Activated CD8-positive, alpha-beta memory T cell treated with anti-CD3 and anti-CD28 coated beads for 48 hours (primary cell): ENCODE measurements at places on chromosomes 5 and 9.

DNA sequence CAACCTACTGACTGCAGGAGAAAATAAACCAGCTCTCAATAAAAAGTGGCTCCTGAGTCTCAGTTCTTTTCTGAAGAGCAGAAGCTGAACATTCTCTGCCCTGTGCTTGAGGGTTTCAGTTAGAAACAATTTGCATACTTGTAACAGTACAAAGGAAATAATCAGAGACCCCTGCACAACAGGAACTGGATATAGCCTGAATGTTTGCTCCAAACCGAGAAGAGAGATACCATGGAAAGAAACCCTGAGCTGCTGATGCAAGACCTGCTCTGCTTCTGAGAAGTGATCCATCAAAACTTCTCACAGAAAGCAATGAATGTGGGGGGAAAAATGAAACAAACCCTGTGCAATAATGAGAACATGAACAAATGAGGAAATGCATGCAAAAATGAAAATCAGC is 592.9 kb downstream of the SEMA5A start:
- no peak for DNase-seq

- DNase-seq = no peak
Observed at GRCh38 chr5:148615644-148616275, 38.6 kb downstream of the HTR4 start.

DNA sequence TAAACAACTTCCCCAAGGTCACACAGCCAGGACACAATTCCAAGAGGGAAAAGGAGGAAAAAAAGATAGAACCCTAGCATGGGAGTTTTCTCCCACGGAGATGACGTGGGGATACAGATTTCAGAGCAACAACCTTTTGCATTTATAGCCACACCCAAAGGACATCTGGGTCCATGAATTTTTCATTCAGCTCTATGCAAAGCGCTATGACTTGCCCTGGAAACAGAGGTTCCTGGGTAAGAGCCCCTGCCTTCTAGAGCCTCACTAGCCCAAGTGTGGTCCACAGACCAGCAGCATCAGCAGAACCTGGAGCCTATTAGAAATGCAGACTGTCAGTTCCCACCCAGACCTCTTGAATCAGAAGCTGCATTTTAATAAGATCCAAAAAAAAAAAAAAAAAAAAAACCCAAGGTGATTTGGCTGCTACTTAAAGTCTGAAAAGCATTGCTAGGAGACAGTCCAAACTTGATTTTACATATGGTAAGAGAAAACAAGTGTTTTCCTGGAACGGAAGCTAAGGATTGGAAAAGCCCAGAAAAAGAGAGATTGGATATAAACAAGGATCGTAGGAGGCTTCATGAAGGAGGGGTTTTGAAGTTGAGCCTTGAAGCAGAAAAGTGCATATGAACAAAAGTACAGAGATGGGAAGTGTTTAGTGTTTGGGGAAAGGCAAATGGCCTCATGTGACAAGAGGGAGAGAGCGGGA is 17.6 kb upstream of the ADAM19 start:
- no peak for DNase-seq

DNA sequence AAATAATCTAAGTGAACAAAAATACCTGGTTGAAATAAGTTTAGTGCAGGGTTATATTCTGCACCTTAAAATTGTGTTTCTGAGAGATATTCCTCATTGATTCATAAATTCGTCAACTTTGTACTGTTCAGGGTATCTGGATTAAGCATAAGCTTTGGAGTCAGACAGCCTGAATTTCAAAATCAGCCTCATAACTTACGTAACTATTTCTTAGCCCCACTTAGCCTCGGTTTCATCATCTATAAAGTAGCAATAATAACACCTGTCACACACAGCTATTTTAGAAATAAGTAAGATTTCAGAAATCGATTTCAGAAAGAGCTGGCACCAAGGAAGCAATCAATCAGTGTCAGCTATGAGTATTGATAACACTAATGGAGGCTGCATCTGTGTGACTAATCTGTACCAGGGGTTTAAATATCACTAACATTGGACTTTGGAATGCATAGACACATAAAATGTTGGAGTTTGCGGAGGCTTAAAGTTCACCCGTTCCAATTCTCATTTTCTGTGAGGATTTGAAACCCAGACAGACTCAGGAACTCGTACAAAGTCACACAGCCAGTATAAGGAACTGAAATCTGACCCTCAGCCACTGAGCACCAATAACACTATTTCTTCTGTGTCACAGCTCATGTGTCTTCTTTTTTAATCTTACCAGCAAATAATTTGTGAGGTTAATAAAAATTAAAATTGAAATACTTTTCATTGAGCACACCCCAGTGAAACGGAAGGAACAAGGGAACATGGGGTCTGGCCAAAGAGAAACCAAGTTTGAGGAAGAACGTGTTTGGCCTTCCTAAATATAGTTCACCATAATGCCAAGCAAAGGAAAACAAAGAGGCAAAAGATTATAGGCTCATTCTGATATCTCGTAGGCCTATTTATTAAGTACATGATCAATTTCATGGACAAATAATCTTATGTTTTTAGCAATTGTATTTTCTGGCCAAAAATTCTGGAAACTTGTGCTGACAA is 194.4 kb upstream of the PTGER4 start:
- DNase-seq = no peak

- DNase-seq = no peak
Observed at GRCh38 chr9:117718085-117718484, 13.9 kb downstream of the TLR4 start.

- DNase-seq = no peak
Observed at GRCh38 chr5:172904643-172905345, 54.4 kb upstream of the RPL26L1 start.

DNA sequence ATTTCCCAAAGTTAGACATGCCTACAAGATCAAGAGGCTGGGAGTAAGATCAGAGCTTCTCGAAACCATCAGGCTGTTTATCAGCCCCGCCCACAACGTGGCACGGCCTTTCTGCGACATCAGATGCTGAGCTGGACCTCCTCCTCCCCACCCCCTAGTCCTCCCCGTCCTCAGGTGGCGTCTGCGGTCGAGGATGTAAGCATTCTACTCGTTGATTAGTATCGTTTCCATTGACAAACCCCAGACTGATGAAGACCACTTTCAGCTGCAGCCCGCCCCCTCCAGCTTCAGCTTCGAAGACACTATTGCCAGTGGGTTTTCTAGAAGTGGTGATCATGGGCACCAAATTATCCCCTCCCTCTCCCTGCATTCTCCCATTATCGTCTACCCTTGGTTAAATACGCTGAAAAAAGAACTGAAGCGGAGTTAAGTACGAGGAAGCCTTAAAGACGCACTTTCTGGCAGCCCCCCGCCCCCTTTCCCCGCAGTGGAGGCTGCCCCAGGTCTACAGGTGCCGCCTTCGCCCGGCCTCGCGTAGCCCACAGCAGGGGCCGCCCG is 1.1 kb downstream of the PPIC start:
- DNase-seq = no peak

GRCh38 chr5:132012371-132013005 is 1.0 kb upstream of the ACSL6 start:
- no peak for DNase-seq

GRCh38 chr9:136011703-136012496 is 50.7 kb upstream of the UBAC1 start:
- no peak for DNase-seq

GRCh38 chr9:137620048-137620405 is 1.2 kb downstream of the EHMT1 start:
- DNase-seq = no peak

GRCh38 chr5:17470064-17470463 is 28.0 kb upstream of the TAF11L2 start:
- no peak for DNase-seq

GRCh38 chr5:160029004-160029403 is 20.1 kb downstream of the TTC1 start:
- no peak for DNase-seq

- DNase-seq = no peak
Observed at GRCh38 chr5:98076501-98076900, 697.0 kb upstream of the RGMB start.

GRCh38 chr9:91711755-91712601 is 238.1 kb downstream of the ROR2 start:
- DNase-seq = no peak

- no peak for DNase-seq
Observed at GRCh38 chr5:127280491-127281220, 9.9 kb upstream of the MEGF10 start.

GRCh38 chr5:2355859-2356258 is 395.6 kb downstream of the IRX2 start:
- no peak for DNase-seq

- DNase-seq = no peak
Observed at GRCh38 chr5:143013176-143013891, 243.2 kb downstream of the ARHGAP26 start.

GRCh38 chr5:135387629-135387960 is 11.4 kb downstream of the MACROH2A1 start:
- no peak for DNase-seq

GRCh38 chr5:1231354-1231905 is 6.2 kb downstream of the SLC6A18 start:
- no peak for DNase-seq

DNA sequence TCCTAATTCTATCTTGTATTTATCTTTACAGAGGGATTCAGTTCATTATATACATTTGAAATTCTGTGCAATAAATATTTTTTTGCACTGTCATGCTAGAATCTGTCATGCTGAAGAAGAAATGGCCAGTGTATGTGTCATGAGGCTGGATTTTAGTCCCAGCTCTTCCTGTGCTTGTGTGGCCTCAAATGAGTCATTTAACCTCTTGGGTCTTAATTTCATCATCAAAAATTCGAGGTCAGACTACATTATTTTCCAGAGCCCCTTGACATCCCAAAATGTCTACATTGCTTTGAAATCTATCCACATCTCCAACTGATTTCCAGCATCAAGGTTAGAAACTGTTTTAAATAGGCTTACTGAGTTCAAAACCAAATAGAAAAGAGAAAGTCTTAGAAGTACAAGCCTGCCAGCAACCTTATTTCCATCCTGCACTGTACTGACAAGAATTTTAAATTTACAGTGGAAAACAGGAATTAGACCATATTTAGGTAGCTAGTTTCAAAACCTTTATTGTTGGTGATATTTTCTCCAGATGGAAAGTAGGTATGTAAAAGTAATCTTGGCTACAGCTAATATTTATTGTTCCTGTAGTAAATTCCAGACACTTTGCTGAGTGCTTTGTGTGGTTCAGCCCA is 96.7 kb upstream of the MAMDC2 start:
- DNase-seq = no peak

DNA sequence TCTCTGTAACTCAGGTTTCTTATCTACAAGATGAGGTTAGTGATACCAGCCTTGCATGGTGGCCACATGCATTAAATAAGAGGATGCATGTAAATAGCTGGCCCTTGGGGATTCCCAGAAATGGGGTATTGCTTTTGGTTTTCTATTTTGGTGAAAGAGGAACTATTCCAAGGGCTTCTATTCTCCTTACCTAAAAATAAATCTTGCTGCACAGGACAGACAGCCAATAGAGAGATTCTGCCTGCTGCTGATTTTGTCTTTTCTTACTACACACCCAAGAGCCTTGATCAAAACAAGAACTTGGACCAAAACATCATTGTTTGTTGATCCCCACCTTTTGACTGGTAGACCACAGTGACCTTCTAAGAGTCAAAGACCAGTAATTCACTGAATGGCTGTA is 161.8 kb downstream of the PJA2 start:
- no peak for DNase-seq

- no peak for DNase-seq
Observed at GRCh38 chr9:77018969-77019235, 553 bp upstream of the FOXB2 start.

- no peak for DNase-seq
Observed at GRCh38 chr5:66860199-66860975, 264.2 kb downstream of the MAST4 start.

GRCh38 chr5:16064135-16064893 is 115.3 kb downstream of the MARCHF11 start:
- DNase-seq = no peak

DNA sequence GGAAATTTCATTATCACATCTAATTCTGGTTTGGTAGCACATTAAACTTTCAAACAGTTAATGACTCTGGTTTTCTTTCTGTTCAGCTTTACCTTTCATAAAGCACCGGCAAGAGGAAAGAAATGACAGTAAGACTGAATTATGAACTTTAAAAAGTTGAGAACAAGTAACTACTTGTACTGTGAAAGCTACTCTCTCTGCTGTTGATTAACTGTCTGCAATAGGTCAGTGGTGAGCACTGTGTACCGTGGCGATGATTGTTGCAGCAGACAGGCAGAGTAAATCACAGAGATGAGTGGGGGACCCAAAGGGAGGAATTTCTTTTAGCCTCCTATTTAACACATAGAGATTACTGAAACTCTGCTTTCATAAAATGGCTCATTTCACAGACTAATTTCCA is 74.0 kb upstream of the MEF2C start:
- DNase-seq = no peak

- no peak for DNase-seq
Observed at GRCh38 chr5:37520811-37521210, 141.7 kb downstream of the WDR70 start.

GRCh38 chr9:36116593-36116992 is 19.9 kb upstream of the GLIPR2 start:
- DNase-seq = no peak

DNA sequence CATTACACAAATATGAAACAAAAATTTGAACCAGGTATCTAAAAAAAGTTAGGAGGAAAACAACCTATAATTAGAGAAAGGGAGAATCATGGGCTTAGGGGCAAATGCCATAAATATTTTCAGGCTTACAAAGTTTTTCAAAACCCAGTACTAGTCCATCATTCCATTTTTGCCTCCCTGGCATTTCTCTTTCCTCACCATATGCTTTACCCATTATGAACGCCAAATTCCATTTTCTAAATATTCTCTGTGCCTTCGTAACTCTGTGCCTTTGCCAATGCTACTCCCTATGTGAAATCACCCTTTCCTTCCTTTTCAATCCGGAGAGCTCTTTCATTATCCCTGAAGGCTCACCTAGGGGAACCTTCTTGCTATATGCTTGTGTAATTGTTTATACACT is 434.1 kb downstream of the ZSWIM6 start:
- no peak for DNase-seq

DNA sequence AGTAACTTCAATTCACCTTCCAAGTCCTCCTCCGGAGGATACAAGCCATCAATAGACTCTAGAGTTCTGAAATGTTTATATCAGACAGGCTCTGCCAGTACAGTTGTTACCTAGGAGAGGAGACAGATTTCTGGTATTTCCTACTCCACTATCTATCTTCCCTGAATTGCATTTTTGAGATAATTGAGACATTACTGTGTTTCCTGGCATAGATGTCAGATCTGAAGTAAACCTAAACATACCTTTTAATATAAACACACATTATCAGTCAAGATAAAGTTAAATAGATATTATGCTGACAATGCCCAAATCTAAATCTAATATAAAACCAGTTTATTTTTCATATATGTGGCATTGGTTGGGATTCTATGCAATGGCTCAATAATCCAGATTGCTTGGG is 8.2 kb upstream of the TYRP1 start:
- no peak for DNase-seq

DNA sequence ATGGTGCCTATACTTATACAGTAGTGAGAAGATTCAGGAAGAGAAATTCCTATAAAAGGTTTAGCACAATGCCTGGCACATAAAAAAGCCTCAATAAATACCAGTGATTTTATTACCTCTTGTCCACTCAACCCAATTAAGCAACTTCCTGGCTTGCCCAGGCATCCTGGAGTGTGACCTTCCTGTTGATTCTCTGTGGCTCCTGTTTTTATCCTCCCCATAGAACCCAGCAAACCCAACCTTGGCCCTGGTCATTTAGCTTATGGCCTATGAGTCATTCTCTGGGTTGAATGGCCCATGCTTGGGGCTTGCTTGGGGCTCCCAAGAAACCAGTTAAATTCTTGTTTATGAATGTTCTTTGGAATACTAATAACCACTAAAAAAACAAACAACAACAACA is 21.4 kb upstream of the SPARC start:
- DNase-seq = no peak
